DMS 273 treated with DMSO at 0.1 percent for 48 hours (cell line): ENCODE measurements at places on chromosomes 7 and 10.
A peak's percentile ranks its signal among the peaks of the same experiment; 100 is the strongest.

GRCh38 chr10:32972460-32972859, 14.4 kb upstream of the ITGB1 start:
- no peak for DNase-seq

- no peak for DNase-seq
Measured at GRCh38 chr7:21538936-21539495, 3.8 kb upstream of the DNAH11 start.

DNA sequence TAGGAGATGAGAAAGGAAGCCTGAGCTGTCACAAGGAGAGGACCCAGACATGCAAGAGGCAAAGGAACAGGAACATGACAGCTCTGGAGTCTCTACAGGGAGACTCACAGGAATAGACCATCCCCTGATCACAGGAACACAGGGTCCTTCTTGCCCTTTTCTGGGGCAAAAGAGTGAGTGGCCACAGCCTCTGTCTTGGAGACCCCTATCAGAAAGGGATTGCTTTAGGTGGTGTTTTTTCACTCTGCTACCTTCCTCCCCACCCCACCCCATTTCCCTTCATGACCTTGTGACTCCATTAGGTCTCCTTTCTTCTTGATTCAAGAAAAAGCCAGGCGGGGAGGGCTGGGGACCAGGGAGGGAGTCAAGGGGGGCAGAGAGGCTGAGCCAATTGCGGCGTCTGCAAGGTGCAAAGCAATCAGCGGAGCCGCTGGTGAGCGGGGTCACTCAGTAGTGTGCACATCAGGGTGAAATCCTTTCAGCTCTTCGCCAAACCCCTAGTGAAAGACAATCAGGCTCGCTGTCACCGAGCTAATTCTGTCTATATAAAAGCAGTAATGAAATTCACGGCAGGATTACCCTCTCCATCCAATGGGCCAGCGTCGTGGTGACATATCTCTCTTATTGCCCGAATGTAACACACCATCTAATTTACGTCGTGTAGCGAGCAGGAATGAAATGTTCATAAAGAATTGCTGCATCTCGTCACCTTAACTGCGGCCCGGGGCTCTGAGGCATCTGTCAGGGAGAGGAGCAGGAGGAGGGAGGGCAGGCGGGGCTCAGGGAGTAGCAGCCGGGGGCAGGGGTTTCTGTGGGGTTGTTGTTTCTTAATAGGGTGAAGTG, 31.5 kb upstream of the BTRC start:
- DNase-seq = no peak

GRCh38 chr10:79116368-79116767, 47.6 kb downstream of the ZMIZ1 start:
- DNase-seq = no peak

GRCh38 chr7:32506266-32507054, 11.2 kb downstream of the AVL9 start:
- no peak for DNase-seq

GRCh38 chr10:66931340-66931948, 5.6 kb downstream of the LRRTM3 start:
- DNase-seq = peak; percentile 12

GRCh38 chr7:34675749-34676374, 17.8 kb downstream of the NPSR1 start:
- DNase-seq = no peak

- DNase-seq = no peak
Measured at GRCh38 chr10:18224626-18225445, 84.6 kb downstream of the CACNB2 start.

GRCh38 chr10:128130051-128130450, 3.8 kb upstream of the MKI67 start:
- DNase-seq = no peak

- DNase-seq = no peak
Measured at GRCh38 chr10:43944381-43945093, 295.9 kb upstream of the ZNF32 start.
